Activated naive CD8-positive, alpha-beta T cell treated with anti-CD3 and anti-CD28 coated beads, Interleukin-2, amount 50 U/mL, for 16 hours (primary cell): ENCODE measurements at places on chromosomes 11 and 22.

DNA sequence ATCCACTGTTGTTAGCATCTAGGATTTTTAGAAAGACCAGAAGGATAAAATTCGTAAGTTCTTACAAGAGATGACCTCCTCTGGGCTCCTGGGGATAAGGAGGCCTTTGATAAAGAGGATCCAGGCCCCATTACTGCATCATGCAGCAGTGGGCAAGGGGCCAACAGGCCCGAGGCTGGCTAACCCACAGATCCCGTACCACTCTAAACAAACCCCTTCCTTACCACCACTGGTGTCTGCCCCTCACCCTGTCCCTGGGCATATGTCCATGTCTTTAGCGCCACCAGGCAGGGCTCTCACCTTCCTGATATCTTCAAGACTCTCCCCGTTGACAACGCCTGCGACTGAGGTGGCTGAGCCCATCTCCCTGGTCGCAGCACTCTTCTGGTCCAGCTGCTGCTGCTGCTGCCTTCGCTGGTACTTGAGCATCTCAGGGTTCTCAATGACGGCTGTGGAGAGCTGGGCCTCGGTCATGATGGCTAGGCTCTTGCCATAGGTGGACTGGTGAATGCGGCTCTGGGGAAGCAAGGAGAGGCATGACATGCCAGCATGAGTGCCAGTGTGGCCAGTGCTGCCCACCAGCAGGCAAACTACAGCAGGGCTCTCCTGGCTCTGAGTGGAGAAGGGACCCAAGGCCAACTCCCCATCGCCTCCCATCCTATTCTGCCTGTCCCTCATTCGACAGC is 46.2 kb downstream of the HIRA start:
- no peak for DNase-seq

DNA sequence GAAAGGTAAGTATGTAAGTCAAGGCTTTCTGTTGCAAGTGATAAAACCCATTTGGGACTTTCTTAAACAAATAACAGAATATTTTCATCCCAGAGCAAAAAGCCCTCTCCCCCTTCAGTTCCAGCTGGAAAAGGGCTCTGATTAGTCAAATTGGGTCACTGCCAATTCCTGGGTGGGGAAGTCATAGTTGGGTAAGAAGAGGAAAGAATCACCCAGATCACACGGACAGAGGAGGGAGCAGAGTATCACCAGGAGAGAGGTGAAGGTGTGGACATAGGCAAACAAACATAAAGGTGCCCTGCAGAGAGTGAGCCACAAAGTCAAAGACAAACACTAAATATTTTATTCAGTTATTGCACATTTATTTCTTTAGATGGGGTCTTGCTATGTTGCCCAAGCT is 36.3 kb upstream of the SORL1 start:
- DNase-seq: no peak

DNA sequence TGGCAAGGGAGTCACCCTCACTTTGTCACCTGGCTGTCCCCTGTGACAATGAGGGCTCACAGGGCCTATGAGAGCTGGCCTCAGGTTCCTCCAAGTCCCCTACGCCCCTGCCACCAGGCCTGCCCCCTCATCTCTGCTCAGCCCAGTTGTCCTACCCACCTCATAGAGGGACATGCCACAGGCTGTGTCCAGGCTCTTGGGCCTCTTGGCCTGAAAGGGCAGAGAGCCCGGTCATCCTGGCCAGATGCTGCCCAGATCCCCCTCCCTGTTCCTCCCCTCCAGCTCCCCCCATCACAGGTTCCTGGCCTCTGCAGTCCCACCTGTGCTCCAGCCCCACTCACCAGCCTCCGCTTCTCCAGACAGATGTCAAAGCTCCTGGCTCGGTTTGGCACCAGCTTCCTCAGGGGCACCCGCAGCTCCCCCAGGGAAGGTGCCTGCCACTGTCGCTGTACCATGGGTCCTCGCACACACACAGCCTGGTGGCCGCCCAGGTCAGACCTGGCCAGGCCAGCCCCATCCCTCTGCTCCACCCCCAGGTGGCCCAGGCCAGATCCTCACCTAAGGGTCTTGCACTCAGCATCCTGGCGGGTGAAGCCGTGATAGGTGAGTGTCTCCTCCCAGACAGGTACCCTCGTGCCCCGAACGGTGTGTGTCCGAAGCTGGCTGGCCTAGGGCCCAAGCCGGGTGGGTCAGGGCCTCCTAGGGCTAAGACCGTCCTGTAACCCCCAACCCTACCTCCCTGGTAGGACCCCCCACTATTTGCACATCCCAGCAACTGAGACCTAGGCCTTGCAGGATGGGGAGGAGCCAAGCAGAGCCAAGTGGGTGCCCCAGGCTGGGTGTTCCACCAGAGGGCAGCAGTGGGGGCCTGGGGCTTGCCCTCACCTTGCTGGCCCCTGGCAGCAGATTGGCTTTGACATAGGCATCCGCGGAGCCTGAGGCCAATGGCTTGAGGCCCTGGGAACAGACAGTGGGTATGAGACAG is 8.3 kb downstream of the NDUFV1 start:
- DNase-seq: no peak

DNA sequence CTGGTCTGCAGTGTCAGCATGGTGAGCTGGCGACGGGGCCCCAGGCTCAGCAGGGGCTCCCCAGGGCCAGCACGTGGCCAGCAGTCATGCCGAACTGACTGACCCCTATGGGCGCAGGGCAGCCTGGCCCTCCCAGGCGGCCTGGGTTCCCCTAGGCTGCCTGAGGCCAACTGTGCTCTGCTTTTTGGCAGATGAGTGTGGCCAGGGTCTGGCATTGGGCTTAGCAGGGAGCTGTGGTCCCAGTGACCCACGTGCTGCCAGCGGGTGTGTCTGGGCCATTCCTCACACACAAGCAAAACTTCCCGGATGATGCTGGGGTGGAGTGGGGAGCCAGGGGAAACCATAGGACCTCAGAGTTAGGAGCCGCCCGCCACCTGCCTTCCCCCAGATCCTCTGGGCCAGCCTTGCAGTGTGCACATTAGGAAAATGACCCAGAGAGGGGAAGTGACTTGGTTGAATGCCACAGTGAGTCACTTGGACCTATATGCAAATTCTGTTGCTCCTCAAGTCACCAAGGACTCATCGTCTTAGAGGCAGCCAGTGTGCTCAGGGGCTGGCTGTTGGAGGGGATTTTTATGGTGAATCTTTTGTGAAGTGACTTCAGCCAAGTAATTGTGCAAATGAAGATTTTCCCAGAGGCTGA is 6.5 kb downstream of the ADORA2A start:
- DNase-seq: no peak

- no peak for DNase-seq
Observed at GRCh38 chr11:86781546-86781945, 18.8 kb upstream of the PRSS23 start.

DNA sequence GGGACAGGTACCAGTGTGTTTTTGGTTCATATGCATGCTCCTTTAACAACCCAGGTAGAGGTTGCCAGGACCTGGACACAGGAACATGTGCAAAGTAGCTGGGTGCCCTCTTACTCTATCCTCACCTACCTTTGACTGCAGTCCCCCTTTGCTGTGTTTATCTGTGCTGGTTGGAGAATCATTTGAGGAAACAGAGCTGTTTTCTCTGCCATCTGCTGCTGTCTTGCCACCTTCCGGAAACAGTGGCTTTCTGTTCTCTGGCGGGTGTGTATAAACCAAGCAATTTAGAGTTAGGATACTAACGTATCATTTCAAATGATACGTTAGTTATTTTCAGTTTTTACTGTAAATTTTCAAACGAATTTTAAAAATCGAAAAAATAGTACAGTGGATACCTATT is 171.9 kb upstream of the TTC12 start:
- no peak for DNase-seq

DNA sequence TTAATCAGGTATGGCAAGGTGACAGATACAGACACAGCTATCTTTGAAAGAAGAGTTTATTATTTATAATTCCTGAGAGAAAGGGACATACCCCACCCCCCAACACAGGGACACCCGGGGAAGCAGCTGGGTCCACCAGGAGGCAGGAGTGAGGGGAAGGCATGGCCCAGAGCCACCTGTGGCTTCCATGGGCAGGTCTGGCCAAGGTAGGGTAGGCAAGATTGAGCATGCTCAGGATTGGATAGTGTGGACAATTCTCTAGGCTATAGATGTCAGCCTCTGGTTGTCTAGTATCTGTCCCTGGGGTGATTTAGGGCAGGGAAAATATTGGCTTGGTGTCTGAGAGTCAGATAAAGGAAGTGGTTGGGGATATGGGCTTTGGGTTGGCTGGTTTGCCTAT is 27.5 kb upstream of the SMIM35 start:
- DNase-seq: no peak

- DNase-seq: no peak
Observed at GRCh38 chr11:64489831-64490441, 101.1 kb upstream of the SLC22A12 start.

GRCh38 chr11:103898577-103899336 is 137.7 kb upstream of the DDI1 start:
- DNase-seq: no peak

- DNase-seq: no peak
Observed at GRCh38 chr11:115173136-115173535, 331.1 kb downstream of the CADM1 start.

DNA sequence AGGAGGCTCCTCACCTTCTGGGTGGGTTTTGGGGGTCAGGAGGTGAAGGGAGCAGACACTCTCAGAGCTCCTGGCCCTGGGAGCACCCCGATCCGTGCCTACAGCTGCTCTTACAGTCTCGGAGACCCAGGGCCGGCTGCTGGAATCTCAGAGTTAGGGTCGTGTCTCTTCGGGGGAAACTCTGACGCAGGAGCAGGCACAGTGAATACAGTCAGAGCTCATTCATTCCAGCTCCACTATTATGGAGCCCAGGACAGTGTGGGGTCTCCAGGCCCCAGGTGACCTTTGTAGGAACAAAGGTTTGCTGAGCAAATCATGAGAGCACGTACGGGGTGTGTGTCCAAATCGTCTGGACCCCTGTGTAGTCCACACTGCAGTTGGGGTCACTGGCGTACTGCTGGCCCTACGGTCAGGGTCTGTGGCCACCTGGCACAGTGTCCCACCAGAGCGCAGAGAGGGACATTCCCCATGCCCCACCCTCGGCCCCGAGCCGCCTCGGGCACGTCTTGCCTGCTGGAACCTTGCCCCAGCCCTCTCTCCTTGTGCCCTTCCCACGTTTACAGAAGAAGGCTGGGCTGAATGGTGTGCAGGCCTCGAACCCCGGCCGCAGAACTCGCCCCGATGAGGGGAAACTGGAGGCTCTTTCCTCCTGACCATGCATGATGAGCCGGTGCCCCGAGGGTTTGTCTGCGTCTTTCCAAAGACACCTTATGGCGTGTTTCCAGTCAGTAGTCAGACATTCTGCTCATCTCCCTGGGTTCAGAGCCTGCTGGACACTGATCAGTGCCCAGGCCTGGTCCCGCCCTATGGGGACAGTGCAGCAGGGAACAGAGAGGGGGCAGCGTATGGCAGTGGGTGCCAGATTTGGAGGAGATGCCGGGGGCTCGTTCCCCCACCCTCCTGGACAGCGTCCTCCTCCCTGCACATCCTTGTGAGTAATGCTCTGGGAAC is 1166.6 kb downstream of the BRD1 start:
- no peak for DNase-seq

- DNase-seq: no peak
Observed at GRCh38 chr11:61551634-61552033, 29.2 kb downstream of the SYT7 start.

DNA sequence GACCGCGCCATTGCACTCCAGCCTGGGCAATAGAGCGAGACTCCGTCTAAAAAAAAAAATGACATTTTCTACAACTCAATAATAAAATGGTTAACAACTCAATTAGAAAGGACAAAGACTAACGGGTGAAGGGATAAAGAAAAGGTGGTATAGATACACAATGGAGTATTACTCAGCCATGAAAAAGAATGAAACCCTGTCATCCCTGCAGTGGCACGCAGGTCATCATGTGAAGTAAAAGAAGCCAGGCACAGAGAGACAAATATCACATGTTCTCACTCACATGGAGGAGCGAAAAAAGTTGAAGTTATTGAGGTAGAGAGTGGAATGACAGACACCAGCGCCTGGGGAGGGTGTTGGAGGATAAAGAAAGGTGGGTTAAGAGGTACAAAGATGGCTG is 39.0 kb downstream of the WNT7B start:
- no peak for DNase-seq

DNA sequence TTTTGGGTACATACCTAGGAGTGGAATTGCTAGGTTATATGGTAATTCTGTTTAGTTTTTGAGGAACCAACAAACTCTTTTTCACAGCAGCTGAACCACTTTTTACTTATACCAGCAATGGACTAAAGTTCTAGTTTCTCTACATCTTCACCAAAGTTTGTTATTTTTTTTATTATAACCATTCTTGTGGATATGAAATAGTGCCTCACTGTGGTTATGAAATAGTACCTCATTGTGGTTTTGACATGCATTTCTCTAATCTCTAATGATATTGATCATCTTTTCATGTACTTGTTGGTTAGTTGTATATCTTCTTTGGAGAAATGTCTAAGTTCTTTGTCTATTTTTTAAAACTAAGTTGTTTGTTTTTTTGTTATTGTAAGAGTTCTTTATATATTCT is 27.2 kb downstream of the STIM1 start:
- DNase-seq: no peak

DNA sequence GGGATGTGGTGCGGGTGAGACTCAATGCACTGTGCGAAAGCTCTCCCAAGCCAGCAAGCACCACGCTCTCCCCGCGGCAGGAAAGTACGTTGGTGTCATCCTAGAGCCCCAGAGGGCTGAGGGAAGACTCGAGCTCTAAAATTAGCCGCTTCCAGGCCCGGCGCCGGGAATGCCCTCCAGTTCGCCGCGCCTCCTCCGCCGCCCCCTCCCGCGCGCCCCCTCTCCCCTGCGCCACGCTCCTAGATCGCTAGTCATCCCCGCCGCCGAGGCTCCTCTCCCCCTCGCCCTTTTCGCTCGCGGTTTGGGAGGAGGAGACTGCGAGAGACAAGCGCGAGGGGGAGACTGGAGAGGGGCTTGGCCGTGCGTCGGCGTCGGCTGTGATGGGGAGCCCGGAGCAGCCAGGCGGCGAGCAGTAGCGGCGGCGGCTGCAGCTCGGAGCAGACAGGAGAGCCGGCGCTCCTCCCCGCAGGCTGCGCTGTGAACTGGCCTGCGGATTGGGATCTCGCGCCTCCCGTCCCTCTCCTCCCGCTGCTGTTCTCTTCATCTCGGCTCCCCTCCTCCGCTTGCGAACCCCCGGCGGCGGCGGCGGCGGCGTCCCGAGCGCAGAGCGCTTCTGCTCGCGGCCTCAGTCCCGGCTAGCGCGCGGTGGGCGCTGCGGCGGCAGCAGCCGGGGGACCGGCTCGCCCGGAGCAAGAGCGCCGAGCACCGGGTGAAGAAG is at the start of gene FAT3:
Gene FAT3 (plus strand): TSS at position 412 of the 718 bp plus-strand sequence. CDS start 127,295 bp downstream, outside the sequence.
- no peak for DNase-seq

DNA sequence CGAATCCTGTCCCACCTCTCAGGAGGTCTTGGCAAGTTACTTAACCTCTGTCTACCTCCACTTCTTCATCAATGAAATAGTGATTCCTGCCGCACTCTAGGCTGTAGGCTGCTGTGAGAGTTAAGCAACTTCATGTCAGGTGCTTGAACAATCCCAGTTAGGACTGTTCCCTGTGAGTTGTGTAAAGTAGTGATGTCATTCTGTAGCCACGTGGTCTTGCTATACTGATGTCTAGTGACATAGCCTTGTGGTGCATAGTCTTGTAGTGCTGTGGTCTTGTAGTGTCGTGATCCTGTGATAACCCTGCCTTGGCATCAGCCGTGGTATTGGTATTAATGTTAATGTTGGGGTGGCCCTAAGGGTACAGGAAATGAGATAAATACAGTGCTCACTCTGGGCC is 30.3 kb upstream of the PRR5 start:
- no peak for DNase-seq
